ENCODE measurements at places on chromosomes 6 and 20.

DNA sequence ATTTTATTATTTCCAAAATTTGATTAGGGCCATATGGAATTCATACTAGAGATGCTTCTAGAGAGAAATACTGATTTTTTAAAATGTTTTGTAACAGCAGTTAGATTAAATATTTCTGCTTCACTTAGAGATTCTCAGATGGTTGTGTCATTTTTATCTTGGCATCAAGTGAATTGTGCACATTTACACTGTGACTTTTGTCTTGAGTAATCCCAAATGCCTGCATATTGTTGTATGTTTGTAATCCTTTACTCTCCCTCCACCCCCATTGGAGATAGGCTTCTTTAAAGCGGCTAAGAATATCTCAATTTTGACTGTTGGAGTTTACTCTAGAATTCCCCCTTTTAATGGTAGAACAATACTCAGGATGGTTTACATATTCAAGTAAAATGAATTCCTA is 19.0 kb downstream of the STX16 start:
- no peak for DNase-seq

DNA sequence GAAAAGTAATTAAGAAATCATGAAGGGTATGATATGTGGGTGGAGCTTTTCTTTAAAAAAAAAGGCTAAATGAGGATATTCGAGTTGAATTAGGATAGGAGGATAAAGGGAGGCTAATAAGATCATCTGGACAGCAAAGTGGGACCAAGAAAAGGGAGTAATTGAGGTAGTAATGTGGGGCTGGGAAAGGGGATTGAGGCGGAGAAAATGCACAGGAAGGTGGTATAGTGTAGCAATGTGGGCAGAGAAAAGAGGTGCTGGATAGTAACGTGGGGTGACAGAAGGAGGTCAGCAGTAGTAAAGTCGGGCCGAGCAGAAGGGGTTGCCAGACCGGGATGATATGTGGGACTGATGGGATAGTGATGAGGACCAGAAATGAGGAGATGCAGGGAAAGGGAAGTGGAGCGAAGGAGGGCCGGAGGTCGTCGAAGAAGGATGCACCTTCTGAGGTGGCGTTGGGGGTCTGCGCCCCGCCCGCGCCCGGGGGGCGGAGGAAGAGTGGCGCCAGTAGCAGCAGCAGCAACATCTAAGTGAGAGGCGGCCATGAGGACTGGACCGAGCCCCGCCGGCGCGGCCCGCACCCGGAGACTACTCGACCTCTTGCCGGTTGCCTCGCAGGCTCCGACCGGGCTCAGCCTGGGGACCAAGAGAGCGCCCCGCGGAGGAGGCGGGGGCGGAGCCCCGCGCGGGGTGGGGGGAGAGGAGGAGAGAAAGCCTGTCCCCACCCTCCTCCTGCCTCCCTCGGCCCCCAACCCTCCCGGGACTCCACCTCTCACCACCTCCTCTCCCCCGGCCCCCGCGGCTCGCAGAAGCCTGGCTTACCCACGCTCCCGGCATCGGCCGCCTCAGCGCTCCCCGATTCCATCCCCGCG is 887 bp downstream of the GABBR1 start:
- peak; percentile 75 for DNase-seq

DNA sequence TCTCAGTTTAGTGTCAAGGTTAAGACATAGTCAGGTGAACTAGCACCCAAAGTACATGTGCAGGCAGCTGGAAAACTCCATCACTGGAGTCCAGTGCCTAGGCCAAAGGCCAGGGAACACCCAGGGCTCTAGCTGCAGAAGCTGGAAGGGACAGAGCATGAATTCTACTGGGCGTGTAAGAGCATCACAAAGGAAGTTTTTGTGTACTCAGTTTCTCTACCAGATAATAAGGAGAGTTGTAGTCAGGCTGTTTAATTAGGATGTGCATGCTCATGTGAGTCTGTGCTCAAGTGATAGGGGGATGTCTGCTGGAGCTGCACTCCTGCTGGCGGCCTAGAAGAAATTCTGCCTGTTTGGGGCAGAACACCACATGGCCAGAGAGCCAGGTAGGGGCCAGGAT is 8.1 kb downstream of the L3MBTL1 start:
- no peak for DNase-seq

DNA sequence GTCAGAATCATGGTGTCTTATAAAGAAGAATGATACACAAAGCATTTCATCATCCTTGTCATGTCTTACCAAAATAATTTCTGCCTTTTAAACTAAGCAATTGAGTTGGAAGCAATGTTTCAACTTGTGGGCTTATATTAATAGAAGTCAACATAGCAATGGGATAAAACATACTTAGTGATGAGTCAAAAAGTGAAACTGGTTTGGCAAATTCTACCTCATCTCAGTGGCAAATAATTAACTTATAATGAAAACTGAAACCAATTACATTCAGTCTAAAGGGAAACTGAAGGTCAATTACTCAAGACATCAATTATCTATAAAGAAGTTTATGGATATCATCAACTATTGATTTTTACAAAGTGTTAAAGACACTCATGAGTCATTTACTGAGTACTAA is 463.8 kb downstream of the BMP2 start:
- no peak for DNase-seq

DNA sequence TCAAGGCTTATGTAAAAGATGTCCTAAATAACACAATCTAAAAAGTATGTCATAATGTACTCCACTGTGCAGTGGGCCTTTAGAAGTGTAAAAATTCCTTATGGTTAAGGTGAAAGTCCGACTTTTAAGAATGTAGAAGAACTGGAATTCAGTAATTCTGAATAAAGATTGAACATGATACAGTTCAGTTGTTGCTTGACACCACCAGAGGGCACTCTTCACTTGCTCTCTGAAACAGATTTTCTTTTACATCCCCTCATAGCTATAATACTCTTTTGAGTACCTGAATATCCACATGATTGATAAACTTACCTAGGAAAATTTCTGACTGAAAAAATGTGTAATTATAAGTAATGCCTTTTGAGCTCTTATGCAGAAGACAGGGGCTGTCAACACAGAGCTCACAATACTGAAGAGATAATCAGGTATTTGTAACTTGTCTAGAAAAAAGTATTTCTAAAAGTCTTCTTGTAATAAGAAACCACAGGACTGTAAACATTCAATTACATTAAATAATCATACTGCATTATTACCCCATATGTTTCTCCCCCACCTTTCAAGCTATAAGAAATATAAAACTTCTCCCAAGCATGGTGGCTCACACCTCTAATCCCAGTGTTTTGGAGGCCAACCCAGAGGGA is 92.1 kb downstream of the POPDC3 start:
- no peak for DNase-seq

DNA sequence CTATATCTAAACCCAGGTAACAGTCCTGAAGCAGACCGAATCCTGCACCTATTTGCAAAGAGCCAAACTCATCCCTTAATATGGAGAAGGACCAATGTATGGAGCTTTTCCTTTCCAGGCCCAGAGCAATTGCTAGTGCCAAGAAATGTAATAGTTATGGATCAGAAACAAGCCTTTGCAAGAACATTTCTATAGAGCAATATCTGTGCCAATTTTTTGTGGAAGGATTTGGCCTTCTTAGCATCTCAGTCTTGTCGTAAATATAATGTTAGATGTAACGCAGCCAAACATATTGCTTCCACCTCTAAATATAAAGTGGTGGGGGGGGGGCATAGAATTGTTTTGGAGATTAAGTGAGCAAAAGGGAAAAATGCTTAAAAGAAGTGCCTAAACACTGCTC is 2.7 kb downstream of the KIAA0408 start:
- no peak for DNase-seq

DNA sequence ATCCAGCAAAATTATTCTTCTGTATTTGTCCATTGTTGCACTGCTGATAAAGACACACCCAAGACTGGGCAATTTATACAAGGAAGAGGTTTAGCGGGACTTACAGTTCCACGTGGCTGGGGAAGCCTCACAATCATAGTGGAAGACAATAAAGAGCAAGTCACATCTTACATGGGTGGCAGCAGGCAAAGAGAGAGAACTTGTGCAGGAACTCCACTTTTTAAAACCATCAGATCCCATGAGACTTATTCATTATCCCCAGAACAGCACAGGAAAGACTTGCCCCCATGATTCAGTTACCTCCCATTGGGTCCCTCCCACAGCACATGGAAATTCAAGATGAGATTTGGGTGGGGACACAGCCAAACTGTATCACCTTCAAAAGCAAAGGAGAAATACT is 286.5 kb upstream of the ECI2 start:
- DNase-seq: no peak

GRCh38 chr20:11529047-11529446 is 388.6 kb upstream of the BTBD3 start:
- DNase-seq: no peak

- no peak for DNase-seq
Observed at GRCh38 chr6:142335415-142335814, 33.6 kb downstream of the ADGRG6 start.
